ENCODE measurements at places on chromosomes 7 and 10.

GRCh38 chr7:19392246-19392645 lies 247.0 kb upstream of the FERD3L start:
- DNase-seq: peak; percentile 29

- no peak for DNase-seq
Measured at GRCh38 chr7:140977741-140978140, 37.0 kb downstream of the MRPS33 start.

DNA sequence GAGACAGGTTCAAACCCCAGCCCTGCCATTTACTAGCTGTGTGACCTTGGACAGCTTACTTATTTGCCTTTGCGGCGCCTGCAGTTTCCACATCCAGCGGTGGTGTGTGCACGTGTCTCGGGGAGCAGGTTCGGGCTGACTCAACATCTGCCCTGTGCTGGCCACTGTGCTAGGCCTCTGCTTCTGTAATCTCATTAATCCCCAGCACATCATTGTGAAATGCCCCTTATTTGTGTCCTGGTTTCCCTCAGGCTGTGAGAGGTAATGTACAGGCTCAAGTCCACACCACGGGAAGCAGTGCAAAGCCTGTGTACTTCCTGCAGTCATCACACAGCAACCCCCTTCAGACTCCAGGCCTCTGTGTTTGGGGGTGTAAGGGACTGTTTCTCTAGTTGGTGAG lies 285.7 kb downstream of the RPS24 start:
- DNase-seq: no peak

DNA sequence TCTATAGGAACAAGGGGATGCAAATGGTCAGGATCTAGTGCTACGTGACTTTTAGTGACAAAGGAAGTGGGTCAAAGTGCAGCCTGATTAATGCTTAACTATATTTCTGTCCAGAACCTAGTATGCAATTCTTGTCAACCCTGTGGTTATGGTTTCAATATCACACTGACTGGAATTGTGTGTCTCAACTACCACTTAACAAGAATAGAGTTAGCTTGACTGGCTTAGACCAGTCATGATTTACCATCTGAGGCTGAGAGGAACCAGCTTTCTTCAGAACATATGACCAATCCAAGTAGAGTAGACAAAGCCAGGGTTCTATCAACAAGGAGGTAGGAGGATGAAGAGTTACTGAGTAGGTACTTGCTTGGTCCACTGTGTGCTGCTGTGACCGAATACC lies 54.4 kb downstream of the MYPN start:
- no peak for DNase-seq

- DNase-seq: no peak
Measured at GRCh38 chr10:88288320-88289059, 294.6 kb downstream of the RNLS start.

GRCh38 chr10:113411456-113411855 lies 141.4 kb upstream of the HABP2 start:
- DNase-seq: no peak

GRCh38 chr10:113056441-113057021 lies 106.5 kb downstream of the TCF7L2 start:
- DNase-seq: no peak

- no peak for DNase-seq
Measured at GRCh38 chr7:139075871-139076686, 33.4 kb downstream of the ZC3HAV1 start.

DNA sequence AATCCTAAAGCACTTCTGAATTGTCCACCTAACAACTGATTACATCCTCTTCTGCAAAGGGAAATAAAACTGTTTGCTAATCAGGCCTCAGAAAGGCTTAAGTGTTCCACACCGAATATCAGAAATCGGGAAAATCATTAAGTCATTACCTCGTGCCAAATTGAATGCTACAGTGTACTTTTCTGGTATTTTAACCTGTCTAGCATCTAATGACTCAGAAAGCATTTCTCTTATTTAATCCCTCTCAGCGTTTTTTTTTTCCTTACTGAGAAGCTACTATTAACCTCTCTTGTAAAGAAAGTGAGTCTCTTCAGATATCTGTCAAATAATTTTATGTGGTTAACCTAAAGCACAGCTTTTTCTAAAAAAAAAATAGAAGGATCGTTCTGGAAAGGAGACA lies 28.6 kb downstream of the VIM start:
- no peak for DNase-seq

DNA sequence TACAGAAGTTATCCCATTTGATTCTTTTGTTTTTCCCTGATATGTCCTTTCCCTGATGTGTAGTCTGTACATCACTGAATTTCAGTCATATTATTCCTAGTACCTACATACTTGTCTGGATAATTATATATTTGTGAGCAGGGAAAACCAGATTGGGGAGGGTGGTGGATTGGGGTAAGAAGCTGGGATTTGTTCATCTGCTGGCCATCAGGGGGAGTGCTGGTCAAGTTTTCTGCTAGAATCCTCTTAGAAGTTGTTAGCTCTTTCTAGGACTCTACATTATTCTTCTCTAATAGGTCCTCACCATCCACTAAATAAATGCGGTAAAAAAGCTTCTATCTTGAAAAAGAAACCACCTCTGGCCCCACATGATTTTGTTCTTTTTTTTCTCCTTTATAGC lies 232.7 kb upstream of the TAC1 start:
- DNase-seq: peak; percentile 62

DNA sequence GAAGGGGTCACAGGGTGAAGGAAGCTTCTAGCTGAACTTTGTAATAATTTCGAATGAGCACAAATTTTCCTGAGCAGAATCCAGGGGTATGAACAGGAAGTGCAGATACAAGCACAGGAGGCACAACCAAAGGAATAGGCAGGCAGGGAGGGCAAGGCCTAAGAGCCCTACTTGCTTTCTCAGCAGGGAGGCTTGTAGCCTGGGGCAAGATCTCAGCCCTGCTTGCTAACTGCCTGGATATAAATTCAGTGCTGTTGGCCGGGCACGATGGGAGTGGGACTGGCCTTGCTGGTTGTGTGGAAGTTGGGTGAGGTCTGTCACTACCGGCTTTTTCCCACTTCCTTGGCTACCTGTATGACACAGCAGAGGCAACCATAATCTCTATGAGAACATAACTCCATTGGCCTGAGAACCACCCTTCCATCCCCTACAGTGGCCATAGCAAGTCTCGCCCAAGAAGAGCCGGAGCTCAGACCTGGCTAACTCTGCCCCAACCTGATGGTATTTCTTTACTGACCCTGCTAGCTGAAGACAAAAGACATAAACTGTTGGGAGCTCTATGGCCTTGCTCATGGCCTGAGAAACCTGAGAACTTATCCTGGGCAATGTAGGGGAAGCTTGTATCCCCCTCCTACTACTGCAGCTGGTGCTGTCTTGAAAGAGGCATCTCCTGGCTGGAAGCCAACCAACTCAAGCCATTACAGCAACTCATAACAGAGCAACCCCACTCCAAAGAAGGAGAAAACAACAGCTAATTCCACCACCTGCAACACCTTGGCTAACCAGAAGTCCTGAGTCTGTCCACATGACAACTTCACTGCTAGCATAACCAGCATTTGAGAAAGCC lies 27.6 kb downstream of the CLDN12 start:
- DNase-seq: no peak

- DNase-seq: no peak
Measured at GRCh38 chr7:1087465-1087814, 473 bp upstream of the GPER1 start.
